Vagina (tissue), 2 donors: ENCODE measurements at places on chromosomes 13 and 19.
A peak's percentile ranks its signal among the peaks of the same experiment; 100 is the strongest.

- no peak for DNase-seq
Measured at GRCh38 chr13:106382534-106382933, 152.9 kb downstream of the EFNB2 start.

DNA sequence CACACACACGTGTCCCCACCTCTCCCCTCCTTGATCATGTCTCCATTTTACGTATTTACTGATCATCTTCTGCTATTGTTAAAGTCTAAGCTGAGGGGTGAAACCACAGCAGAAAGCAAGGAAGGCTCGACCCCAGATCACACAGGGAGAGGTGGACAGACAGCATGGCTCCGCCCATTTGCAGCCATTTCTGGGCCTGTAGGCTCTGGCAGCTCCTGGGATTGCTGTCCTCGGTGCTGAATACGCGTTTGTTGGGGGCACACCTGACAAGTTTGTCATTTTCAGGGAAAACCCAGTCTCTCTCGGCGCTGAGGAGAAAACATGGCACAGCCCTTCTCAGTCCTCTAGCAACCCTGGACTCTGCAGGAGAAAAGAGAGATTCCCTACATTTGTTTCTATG lies 8.0 kb downstream of the TMEM86B start:
- no peak for DNase-seq

GRCh38 chr19:40614622-40615411 lies 13.6 kb downstream of the LTBP4 start:
- DNase-seq = no peak

DNA sequence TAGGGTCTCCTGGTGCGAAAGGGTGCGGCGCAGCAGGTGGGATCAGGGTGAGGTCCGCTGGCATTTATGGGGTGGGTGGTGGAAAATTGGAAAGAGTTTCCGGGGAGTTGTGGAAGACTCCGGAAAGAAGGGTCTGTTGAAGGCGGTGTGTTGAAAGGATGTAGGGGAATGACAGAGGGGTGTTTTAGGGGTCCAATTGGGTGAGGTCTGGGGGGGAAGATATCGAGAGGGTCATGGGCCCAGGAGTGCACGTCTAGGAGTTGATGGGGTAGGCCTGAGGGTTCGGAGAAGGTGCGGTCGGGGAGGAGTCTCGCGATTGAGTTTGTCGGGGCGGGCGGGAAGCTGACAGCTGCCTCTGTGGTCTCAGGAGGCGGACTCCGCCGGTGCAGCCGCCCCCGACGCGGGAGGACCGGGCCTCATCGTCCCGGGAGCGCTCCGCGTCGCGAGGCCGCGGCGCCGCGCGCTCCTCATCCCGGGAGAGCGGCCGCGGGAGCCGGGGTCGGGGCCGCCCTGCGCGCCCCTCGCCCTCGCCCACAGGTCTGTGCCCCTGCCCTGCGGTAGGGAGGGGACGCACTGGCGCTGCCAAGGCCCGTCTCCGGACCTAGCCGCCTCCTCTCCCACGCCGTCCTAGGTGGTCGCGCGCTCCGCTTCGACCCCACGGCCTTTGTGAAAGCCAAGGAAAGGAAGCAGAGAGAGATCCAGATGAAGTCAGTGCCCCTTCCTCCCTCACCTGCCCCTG lies 7.0 kb downstream of the PGLYRP1 start:
- DNase-seq = no peak

DNA sequence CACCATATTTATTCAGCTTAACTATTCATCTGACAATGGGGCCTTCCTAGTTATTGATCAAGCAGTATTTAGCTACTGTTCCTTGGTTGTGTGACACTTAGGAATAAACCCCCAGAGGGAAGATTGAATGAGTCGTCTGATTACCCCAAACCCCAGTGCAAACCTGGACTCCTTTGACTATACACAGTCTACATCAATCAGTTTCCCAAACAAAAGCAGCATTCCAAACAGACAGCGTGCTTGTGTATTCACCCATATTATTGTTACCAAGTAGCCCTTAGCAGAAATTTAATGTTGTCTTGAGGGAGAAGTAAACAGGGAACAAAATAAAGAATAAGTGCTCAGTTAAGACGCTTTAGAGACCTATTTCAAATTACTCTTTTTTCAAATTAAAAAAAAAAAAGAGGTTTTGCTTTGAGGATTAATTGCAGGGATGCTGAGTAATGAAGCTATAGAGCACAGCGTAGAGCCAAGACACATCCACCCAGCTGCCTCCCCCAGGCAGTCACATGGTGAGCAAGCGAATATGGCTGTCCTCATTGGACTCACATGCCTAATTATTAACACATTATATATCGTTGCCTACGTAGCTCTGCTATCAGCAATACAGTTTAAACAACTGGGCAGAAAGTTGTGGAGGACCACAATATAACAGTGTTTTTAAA lies 14.7 kb upstream of the B3GLCT start:
- no peak for DNase-seq

DNA sequence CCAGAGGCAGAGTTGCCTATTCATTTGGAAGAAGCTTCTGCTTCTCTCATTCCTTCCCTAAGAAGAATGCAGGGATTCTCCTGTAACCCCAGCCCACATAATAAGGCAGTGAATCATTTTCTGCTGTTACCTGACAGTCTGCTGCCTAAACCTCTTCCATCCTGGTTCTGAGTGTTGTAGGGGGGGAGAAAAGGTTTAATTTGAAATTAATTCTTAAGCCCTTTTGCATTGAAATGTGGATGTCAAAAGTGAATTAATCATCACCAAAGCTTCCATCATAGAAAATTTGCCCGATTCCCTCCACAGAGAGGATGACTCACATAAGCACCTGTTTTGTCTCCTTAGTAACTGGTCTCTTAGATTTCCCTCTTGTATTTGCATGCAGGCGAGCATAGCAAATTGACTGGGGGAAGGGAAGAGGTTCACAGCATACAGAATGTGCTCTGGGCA lies 146.7 kb upstream of the FNDC3A start:
- DNase-seq = no peak

- DNase-seq = no peak
Measured at GRCh38 chr13:37168151-37168550, 62.7 kb upstream of the CSNK1A1L start.

DNA sequence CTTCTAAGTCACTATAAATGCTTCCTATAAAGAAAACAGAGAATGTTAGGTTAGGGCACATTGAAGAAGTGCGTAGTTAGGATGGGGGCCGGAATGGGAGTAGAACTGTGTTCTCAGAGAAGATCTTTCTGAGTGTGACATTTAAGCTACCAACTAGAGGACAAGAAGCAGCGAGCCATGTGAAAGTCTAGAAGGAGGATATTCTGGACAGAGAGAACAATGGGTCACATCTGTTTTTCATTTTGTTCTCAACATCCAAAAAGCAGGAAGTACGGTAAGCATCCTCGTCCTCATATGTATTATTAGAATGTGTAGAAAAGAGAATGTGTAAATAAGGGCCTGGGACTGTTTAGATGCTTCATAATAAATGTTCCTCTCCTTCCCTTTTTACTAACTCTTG lies 44.5 kb upstream of the PARP4 start:
- no peak for DNase-seq

DNA sequence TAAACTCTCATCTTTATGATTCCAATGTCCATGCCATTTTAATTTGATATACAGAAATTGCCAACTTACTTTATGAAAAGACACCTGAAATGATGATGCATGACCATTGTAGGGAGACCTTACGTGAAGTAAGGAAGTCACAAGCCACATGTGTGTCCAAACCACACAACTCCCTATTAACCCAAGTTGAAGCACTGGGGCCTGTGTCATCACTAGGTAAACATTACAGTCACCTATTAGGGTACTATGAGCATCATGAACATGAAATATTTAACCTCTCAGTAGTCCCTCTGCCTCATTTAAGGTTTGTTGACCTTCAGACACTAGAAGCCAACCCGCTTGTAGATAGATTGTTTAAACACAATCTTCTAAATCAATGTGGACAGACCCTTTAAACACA lies 576.9 kb downstream of the IRS2 start:
- no peak for DNase-seq

GRCh38 chr13:30702006-30702405 lies 33.3 kb upstream of the ALOX5AP start:
- no peak for DNase-seq

DNA sequence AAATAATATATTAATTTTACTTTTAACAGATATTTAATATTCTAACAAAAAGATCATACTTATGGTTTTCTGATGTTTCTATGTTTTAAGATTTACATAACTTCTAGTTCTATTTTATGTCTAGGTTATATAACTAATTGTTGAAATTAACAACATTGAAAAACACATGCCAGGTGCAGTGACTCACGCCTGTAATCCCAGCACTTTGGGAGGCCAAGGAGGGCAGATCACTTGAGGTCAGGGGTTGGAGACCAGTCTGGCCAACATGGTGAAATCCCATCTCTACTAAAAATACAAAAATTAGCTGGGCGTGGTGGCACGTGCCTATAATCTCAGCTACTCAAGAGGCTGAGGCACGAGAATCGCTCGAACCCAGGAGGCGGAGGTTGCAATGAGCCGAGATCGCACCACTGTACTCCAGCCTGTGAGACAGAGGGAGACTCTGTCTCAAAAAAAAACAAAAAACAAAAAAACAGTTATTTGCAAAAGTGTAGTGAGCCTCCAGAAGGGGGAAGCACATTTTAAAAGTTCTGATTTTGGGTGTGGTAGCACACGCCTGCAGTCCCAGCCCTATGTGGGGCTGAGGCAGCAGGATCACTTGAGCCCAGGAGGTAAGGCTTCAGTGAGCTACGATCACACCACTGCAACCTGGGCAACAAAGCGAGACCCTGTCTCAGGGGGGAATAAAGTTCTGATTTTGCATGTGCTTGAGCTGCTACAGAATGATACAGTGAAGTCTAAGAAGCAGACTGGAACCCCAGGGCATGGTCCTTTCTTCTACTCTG lies 18.7 kb downstream of the MIPEP start:
- no peak for DNase-seq

- DNase-seq = no peak
Measured at GRCh38 chr13:26477681-26478080, 79.8 kb upstream of the WASF3 start.

GRCh38 chr19:37779127-37780005 lies at the start of gene ZNF573:
Gene ZNF573, minus strand, starts transcription at chr19:37779586. Its CDS starts 5,857 bp downstream, at chr19:37773729.
- no peak for DNase-seq

DNA sequence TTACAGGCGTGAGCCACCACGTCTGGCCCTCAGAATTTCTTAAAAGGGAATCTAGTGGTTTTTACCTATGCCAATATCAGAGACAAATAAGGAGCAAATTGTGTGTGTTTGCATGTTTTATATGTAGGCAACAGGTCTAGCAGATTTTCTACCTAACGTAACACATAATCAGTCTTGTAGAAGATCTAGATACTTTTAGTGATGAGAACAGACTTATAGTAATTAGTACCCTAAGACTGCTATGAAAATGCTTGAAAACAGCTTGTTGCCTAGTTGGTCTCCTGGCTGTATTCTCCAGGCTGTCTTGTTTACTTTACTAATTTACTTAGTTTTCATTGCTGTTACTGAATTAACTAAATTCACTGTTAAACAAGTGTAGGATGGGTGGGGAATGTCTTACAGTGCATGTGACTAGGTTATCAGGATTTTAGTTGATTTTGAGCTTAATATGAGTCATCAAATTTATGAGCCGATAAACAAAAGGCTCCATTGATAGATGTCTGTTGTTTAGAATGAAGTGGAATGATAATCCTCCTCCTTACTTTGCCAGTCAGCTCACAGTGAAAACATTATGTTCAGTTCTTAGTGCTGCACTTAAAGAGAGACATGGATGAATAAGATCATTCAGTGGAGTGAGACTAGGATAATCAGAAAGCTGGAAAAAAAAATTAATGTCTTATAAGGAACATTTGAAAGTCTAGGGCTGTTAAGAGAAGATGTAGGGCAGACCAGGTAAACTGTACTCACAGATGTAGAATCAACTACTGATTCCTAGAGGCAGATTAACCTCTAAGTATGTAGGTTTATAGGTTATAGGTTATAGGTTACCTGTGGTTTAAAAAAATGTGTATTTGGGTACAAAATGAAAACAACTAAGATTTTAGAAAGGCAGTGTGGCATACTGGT lies 22.4 kb downstream of the GTF2F2 start:
- DNase-seq = no peak

DNA sequence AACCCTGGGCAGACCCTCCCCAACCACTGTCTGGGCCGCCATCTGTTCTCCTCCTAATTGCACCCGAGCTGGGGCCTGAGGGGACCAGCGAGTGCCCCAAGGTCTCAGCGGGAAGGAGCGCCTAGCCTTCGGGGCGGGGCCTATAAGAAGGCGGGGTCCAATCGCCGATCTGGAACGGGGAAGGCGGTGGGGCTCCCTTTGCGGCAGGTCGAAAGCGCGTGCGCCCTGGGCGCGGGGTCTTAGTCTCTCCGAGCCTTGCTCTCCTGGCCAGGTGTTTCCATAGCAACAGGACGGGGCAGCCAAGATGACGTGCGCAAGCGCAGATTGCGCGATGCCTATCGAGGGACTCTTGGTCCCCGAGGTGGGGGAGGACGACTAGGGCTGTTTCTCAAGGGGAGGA lies 2.8 kb downstream of the MAST1 start:
- no peak for DNase-seq

DNA sequence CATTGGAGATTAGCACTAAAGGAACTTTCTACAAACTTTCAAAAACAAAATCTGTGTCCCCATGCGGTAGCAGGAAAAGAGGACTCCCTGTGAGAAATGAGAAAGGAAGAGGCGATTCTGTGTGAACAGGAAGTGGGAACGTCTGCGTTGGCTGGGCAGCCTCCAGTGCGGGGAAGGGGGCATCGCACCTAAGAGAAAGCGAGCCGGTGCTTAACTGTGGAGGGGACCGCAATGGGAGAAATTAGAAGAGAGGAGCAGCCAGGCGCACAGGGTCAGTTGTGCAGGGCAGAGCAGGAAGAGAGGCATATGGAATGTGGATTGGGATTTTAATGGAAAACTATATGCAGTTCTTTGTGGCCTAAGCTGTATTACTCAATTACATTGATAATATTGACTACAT lies 77.4 kb upstream of the DOCK9 start:
- DNase-seq = peak; percentile 64

DNA sequence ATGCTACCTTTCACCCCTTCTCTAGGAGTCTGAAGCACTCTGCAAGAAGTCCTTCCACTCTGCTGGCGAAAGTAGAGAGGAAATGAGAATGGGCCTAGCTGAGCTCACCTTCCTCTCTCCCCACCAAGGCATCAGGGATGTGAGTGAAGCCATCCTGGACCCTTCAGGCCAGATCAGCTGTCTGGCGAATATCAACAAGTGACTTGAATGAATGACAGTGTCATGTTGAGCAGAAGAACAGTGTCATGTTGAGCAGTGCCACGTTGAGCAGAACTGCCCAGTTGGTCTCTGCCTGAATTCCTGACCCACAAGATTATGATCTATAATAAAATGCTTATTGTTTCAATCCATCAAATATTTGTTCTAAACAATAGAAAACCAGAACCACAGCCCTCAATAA lies 166.2 kb upstream of the RFC3 start:
- DNase-seq = no peak

DNA sequence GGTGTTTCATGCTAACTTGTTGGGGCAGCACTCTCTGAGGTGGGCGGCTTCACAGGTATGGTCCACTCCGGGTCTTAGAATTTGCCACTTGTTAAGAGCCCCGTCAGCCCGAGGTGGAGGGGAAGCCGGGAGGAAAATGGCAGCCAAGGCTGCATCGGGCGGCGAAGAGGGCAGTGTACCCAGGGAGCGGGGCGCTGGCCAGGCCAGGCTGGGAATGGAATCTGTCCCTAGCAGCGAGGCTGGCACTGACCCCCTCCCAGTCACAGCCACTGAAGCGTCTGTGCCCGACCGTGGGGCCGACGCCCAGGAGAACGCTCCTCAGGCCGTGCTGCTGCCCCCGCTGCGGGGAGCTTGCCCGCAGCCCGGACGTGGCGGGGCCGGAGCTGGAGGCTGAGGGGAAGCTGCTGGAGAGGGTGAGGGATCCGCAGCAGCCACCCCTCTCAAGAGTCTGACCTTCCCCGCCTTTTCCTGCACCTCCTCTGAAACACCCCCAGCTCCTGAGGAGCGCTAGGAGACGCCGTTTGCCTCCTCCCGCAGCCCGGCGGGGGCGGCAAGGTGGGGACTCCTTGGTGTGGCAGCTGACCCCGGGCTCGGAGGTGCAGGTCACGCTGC lies 313.8 kb upstream of the SPRY2 start:
- DNase-seq = no peak
